Suppressor macrophage (primary cell): ENCODE measurements at places on chromosomes 7 and 10.

DNA sequence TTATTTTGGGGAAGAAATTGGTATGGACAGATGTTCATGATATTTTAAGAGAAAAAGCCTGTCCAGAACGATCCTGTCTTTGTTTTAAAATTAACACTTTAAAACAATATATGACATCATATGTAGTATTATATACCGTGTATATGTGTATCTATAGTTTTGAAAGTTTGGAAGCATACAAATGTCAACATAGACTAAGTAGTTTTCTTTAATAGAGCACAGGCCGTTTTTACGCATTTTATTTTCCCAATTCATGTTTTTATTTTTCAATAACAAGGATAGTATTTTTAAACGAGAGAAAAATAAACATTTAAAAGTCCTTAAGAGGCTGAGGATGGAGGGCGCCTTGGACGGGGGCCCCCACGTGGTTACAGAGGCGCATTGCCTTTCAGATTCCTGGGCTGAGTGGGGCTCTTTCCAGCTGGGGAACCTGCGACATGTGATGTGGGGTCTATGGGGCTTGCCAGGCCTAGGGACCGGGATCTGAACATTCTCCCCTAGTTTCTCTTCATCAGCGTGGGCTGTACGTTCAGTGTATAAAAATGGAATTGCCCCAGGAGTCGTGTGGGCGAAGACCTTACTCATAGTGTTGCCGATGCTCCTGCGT lies 127.8 kb upstream of the ZNF746 start:
- DNase-seq: peak; percentile 84

DNA sequence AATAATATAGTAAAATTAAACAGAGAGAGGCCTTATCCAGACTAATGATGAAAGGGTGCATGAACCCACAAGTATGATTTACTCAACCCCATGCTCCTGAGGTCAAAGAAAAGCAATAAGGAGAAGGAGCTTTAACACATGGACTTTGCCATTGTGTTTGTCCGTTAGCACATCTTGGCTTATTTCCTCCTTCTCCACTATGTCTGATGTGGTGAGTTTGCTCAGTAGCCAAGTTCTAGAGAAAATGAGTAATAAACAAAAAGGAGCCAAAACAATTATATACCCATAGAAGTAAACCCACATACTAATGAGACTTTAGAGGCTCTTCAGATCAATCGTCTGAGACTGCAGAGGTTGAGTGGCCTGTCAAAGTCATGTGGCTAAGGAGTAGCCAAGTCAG lies 26.1 kb upstream of the ADD3 start:
- DNase-seq: no peak

- no peak for DNase-seq
These were observed 472.9 kb upstream of the AKR1E2 start for GRCh38 chr10:4353059-4353655.

- DNase-seq: no peak
These were observed 7.5 kb downstream of the SAR1A start for GRCh38 chr10:70162892-70163201.

- no peak for DNase-seq
These were observed 32.1 kb downstream of the NRP1 start for GRCh38 chr10:33302208-33302829.

DNA sequence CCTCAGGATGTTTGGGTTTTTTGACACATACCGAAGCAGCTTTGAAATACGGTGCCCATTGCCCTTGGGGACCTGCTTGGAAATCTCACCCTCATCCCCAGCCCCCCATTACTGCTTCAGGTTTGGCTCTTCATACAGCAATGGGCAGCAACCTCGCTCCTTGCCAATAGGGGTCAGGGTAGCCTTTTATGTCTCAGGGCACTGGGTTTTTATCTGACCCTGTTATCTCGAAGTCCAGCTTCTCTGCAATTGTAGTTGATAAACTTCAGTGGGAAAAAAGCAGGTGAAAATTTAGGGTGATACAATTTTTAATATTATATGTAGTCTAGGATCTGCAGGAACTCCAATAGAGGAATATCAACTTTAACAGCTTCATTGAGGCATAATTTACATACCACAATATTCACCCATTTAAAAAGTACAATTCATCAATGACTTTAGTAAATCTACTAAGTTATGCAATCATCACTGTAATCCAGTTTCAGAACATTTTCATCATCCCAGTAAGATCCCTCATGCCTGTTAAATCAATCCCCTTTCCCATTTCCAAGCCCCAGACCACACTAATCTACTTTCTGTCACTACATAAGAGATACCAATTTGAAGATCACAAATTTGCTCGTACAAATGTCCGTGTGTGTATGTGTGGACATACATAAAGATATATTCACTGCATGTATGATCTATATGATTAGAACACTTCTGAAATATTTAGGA lies 386.2 kb downstream of the KCNMA1 start:
- DNase-seq: no peak

GRCh38 chr7:130421684-130422083 lies 19.1 kb downstream of the CEP41 start:
- DNase-seq: no peak
